Caki2 (cell line): ENCODE measurements at places on chromosomes 1 and 21. TPM values are rescaled to one million over a fixed set of nuclear protein-coding genes. Genes with fewer than 3 reads are reported as not detected.

LINGO4 gene
- not detected in 2 replicates for total RNA-seq

CBR3 gene
- 25.5 and 31.9 TPM in 2 replicates for total RNA-seq

PGLYRP3 gene
- total RNA-seq = not detected in 2 replicates

NR1I3 gene
- not detected in 2 replicates for total RNA-seq

LPGAT1 gene
- 29.7 and 38.8 TPM in 2 replicates for total RNA-seq

LDLRAD1 gene
- total RNA-seq = not detected in 2 replicates

TAL1 gene
- not detected in 2 replicates for total RNA-seq

SYDE2 gene
- 1.8 and 2.1 TPM in 2 replicates for total RNA-seq

LMX1A gene
- not detected in 2 replicates for total RNA-seq

ATAD3C gene
- total RNA-seq = not detected in 2 replicates

CELA3A gene
- not detected in 2 replicates for total RNA-seq

GPR52 gene
- total RNA-seq = not detected in 2 replicates

AMY1C gene
- total RNA-seq = not detected in 2 replicates

CSF3R gene
- total RNA-seq = not detected in 2 replicates
